ENCODE measurements at places on chromosomes 12 and 14.

GRCh38 chr12:54032627-54033100 is at the start of gene HOXC5:
Gene HOXC5, plus strand, starts transcription at chr12:54033050. Its CDS starts 73 bp downstream, at chr12:54033123.
- DNase-seq: peak; percentile 92

DNA sequence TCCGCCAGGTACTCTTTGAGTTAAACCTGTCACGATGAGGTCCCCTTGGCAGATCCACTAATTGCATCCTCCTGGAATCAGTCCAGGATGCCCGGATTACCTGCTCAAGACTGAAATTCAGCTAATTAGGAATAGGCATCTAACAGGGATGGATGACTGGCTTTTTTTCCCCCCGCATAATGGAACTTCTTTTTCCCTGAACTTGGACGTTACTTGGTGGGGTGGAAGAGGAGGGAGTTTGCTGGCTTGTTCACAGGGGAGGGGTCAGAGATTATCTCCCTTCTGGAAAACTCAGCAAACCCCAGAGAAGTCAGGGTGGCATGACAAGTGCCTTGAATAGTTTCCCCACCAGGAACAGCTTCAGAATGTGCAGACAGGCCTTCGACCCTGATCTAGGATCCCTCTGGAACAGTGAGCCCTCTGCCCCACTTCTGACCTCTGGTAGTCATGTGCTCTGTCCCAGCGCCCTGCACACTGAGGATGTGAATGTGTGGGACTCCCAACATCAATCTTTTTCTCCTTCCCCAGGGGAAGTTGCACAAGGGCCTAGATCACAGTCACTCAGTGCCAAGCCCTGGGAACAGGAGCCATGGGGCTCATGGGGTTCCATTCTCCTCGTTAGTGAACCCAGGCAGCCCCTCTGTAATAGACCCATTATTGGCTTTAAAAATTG is 142.5 kb downstream of the SMOC1 start:
- no peak for DNase-seq

DNA sequence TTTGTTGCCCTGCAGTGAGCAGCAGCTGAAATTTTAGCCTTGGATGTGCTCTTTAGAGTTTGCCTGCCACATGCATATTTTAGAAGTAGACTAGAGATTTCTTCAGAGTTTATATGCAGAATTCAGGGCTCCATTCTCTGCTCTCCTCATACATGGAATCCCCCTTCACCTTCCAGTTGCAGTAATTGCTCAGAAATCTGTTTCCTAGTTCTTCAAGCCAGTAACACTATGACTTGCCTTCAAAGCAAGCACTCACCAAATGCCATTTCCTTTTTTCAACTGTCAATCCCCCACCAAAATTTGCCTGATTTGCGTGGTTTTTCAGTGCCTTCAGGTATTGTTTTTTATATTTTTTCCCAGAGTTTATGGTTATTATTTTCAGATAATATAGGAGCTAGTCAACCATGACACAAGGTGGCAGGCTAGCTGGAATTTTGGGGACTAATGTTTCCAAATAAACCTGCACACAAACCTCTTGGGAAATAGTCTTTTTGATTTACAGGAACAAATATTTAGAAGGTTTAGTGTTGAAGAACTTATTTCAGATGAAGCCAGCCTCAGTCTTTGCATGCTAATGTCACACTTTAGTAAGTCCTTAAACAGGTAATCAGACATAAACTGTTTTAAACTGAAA is 79.2 kb downstream of the ASCL1 start:
- no peak for DNase-seq

DNA sequence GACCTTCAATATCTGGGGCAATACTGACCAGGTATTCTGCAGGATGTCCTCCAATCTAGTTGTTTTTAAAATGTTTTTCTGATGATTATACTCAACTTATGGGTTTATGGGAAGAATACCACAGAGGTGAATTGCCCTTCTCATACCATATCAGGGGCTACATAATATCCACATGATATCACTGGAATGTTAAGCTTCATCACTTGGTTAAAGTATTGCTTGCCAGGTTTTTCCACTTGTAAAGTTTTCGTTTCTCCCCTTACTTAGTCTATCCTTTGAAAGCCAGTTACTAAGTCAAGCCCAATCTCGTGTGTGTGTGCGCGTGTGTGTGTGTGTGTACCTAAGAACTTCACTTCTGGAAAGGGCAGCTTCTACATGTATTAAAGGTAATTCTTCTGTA is 980.9 kb upstream of the FBXO33 start:
- DNase-seq: no peak

GRCh38 chr14:95597784-95598211 is 62.9 kb downstream of the GLRX5 start:
- DNase-seq: peak; percentile 89

GRCh38 chr12:110079477-110080400 is 31.4 kb upstream of the C12orf76 start:
- DNase-seq: no peak

GRCh38 chr14:76257111-76257803 is 105.5 kb downstream of the GPATCH2L start:
- DNase-seq: peak; percentile 66

GRCh38 chr14:105043641-105044040 is 21.6 kb downstream of the GPR132 start:
- no peak for DNase-seq

DNA sequence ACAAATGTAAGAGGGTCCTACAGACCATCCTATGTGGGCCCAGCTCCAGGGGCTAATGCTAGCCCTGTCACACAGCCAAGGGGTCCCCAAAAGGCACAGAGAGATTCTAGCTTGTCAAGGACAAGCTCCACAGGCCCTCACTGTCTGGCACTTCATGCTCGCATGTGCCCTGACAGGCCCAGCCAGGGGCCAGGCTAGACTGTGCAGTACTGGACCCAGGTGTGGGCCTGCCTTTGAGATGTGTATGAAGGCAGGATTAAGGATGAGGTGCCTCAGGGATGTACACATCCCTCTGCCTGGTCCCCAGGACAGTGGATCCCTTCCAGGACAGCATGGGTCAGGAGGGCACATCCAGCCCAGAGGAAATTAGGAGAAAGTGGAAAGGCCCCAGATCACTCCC is 57.8 kb downstream of the VWF start:
- DNase-seq: no peak

GRCh38 chr12:44637875-44638274 is 238.2 kb downstream of the NELL2 start:
- no peak for DNase-seq

DNA sequence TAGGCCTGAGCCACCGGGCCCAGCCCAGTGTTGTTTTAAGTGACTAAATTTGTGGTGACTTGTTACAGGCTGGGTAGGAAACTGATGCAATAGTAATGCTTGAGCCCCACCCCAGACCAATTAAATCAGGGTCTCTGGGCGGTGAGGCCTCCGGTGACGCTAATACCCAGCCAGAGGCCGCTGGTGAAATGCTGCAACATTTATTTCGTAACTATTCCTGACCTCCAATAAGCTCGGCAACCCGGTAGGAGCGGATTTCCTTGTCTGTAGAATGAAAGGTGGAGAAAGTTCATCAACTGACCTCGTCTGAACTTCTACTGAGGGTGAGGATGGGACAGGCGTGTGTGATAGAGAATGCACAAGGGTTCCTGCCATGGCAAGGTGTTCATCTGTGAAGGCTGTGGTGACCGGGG is 42.3 kb downstream of the FZD10 start:
- no peak for DNase-seq

GRCh38 chr12:20194171-20194570 is 174.2 kb upstream of the PDE3A start:
- no peak for DNase-seq

DNA sequence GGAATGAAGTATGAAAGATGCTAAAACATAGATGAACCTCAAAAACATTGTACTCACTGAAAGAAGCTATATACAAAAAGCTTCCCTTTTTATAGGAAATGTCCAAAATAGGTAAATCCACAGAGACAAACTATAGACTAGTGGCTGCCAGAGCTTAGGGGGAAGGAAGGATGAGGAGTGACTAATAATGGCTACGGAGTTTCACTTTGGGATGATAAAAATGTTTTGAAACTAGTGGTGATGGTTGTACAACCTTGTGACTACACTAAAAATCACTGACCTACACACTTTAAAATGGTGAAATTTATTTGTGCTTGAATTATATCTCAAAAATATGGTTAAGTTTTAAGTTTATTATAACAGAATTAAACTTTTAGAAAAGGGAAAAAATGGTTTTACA is 37.1 kb upstream of the AMN1 start:
- no peak for DNase-seq

GRCh38 chr14:34065690-34066391 is 115.0 kb upstream of the EGLN3 start:
- no peak for DNase-seq

DNA sequence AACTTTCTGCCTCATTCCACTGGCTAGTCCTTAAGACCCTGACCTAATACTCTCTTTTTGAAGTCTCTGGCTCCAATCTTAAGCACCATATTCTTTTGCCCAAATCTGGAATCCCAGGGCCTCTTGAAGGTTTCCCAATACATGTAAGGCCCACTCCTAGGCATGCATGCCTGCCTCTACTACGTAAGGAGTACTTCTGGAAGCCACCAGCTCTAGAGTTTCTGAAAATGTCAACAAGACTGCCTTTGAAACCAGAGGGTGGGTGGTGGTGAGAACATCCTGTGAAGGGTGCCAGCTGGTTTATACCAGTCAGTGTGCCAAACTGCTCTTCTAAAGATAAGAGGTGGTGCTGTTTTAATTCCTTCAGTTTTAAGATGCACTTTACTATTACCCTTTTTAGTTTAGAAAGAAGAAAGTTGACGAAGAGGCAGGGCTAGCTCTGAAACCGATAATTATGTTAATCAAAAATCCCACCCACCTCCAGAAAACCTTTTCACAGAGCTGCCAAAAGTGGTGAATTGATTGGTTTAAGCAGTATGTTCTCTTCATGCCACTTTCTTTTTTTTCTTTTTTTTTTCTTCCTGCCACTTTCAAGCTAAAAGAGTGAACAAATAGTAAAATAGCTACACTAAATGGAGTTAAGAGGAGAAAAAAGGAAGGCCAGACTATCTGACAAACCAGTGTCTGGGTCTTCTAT is 8.7 kb upstream of the WDR89 start:
- no peak for DNase-seq

DNA sequence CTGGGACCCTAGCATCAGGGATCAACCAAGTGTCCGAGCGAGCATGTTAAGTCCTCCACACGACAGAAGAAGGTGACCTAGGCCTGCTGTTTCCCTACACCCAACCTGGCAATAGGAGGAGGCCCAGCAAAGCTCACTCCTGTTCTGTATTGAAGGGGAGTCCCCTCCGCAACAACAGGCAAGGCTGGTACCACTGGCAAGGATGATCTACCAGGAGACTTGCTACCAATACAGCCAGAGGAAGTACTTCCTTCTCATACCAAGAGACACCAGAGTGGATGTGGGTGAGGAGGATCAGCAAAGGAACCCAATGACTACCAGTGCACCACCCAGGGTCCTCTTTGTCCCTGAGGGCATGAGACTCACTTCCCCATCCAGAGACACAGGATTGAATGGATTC is 4.9 kb downstream of the KLRC1 start:
- no peak for DNase-seq

- no peak for DNase-seq
These were observed 51.5 kb upstream of the RAP1B start for GRCh38 chr12:68559246-68559645.

DNA sequence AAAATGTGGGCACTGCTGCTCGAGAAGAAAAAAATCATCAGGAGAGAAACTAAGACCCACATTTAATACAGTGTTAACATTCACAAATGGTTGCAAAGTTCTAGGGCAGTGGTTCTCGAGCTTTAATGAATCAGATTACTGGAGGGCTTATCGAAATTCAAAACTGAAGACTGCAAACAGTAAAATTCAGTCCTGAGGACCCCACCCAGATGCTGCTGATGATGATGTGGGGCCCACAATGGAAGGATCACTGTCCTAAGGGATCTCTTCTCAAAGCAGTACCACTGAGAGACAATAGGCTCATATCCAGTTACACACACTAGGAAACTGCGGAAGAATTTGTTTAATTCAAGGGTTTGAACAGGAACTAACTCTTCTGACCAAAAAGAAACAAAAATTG is 31.4 kb downstream of the DICER1 start:
- DNase-seq: no peak

DNA sequence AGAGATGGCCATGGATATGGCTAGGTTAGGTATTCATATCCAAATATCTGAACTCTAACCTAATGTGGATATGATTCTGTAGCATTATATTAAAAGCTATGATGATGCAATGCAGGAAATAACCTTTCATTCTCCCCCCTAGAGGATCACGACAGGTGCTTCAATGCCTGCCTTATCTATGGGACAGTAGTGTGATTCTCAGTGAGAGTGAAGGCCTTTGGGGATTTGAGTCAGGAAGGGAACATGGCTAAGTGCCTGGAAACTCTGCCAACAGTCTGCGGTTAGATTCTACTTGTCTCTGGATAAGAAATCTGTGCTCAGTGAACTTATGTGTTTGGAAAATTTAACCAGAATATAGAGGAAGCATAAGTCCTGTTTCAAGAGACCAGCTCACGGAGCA is 81.8 kb downstream of the SLC38A1 start:
- DNase-seq: peak; percentile 21

- no peak for DNase-seq
These were observed 101.1 kb downstream of the OTX2 start for GRCh38 chr14:56709201-56709600.

DNA sequence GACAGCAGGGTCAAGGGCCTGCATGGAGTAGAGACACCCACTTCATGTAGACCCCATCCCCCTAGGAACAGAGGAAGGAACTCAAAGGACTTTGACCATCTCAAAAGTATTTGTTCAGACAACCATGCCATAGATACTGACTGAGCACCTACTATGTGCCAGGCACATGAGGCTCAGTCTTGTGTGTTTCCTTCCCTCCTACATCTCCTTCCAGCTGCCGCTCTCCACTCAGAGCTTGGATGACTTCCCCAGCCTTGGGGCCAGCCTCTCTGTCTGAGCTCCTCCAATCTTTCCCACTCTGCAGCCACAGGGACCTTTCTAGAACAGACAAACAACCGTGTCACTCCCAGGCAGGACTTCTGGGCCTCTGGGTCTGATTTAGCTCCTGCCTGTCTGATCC is 2.5 kb downstream of the TRPV4 start:
- DNase-seq: no peak

GRCh38 chr12:113794774-113795173 is 171.4 kb downstream of the RBM19 start:
- DNase-seq: no peak

Data from eye (tissue), 1 donor.